Activated naive CD4-positive, alpha-beta T cell treated with anti-CD3 and anti-CD28 coated beads, Interleukin-2, amount 50 U/mL, for 72 hours (primary cell): ENCODE measurements at places on chromosomes 11 and 22. TPM values are rescaled to one million over a fixed set of nuclear protein-coding genes. Genes with fewer than 3 reads are reported as not detected.

- DNase-seq: no peak
These were observed 3.1 kb downstream of the FDX1 start for GRCh38 chr11:110432713-110433392.

GRCh38 chr11:103929170-103929903 lies 107.1 kb upstream of the DDI1 start:
- DNase-seq: no peak

DNA sequence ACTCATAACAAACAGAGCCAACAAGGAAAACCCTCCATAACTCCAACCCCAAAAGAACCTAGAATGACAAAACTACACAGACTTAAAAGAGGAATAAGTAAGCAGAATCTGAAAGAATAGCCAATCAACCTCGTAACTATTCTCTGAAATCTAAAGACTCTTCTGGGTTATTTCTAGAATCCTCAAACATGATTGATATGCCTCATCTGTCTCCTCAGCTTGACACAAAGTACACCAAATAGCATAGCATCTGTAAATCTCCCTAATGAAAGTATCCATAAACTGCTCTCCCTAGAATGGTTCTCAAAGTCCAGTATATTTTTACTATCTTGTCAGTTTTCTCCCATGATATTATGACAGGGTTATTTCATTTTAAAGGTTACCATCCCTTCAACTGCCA lies 195.0 kb downstream of the TTC28 start:
- DNase-seq: no peak

- DNase-seq: no peak
These were observed 581.2 kb downstream of the TBC1D22A start for GRCh38 chr22:47343611-47344010.

GRCh38 chr11:88295028-88295427 lies 42.5 kb downstream of the CTSC start:
- no peak for DNase-seq

- no peak for DNase-seq
These were observed 37.4 kb downstream of the OR2AT4 start for GRCh38 chr11:75059299-75059698.

DNA sequence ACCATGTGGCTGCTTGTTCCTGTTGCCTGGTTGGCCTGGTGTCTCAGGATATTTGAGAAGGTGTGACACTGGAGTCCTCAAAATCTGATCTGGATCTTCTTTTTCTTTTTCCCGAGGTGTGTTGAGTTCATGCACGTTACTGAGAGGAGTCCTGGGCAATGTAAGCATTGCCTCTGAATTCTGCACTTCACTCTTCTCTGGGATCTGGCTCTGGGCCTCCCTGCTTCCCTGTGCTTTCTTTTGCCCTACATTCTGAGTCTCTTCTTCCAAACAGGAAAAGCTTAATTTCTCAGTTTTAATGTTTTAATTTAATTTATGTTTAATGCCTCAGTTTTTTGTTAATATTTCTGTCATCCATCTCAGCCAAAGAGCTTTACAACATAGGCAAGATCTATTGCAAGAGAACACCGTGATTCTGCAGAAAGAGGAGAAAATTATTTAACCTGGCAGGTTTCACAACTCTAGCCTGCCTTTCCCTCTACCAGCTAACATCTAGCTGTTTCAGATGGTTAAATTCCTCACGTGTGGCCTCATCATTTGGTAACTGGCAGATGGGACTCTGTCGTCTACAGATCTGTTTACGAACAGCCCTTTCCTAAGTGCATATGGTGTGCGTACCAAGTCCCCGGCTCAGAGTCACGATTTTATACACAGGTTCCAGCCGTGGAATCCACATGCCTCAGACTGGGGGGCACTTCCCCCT lies 24.7 kb downstream of the LDLRAD3 start:
- no peak for DNase-seq

DNA sequence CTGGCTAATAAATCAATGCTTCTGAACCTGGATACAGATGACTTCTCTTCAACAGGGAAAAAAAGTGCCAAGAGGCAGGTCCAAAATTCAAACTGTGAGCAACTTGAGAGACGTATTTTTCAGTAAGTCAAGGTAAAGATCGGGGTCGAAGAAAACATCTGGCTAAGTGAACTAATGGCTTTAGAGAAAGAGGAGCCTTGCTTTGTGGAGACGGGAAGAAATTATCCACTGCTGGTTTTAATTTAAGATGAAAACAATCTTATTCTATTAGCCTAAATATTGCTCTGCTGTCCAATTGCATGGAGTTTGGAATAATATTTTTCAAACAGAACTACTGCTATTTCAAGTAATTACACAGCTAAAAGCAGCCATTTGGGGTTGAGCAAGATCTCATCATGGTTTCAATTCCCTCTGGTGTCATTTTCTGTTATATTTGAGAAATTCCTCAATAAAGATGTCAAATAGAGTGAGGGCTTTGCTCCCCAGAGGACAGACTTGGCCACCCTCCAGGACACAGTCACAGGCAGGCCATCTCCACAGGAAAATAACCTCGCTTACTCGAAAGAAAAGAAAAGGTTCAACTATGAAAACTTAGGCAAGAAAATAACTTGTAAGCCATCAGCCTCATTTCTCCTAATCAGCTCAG lies 29.8 kb downstream of the SCUBE1 start:
- DNase-seq: no peak

DNA sequence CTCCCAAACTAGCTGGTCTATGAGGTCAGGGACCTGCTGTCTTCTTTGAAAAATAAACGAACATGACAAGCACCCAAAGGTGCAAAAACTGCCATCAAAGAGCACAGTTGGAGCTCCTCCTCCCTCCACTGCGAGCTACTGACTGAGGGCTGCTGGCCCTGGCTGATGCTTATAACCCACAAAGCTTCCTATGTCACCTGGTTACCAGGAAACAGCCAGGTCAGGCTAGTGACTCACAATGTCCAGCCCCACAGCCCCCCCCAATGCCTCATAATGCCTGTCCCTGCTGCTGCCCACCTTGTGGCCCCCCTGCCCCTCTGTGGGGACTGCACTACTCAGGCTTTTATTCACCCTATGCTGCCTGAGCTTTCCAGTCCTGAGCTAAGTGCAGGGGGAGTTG lies at the start of gene DRICH1:
TSS of gene DRICH1 (minus strand) at position 144 of the 400 bp plus-strand sequence. CDS start 298 bp downstream, outside the sequence.
- DNase-seq: no peak

DNA sequence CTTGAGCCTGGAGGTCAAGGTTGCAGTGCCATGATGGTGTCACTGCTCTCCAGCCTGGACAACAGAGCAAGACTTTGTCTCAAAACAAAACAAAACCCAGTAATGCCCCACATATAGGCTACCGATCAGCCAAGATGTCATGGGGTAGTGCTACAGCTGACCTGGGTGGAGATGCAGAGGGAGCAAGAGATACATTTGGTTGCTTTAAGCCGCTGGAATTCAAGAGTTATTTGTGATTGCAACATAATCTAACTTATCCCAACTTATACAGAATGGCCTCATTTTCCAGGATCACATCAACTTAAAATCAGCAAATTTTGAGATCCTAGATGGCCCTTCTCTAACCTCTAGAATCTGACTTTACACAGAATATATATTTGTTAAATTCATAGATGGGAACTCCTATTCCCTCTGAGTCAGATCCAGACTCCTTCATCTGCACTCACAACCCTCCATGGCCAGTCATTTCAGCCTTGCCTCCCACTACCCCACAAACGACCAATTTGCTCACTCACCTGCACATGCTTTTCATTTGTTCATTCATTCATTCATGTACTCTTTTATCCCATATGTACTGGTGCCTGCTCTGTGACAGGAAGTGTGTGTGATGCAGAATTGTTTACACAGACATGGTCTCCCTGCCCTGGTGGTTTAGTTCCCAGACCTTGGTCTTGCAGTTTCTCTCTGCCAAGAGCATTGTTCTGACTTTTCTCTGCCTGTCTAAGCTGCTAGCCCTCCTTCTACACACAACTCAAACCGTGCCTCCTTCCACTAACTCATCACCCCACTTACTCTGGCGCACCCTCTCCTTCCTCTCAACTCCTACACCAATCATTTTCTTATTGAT lies 24.1 kb upstream of the APLNR start:
- DNase-seq: no peak

GRCh38 chr22:44586351-44586990 lies 88.4 kb upstream of the RTL6 start:
- no peak for DNase-seq

GRCh38 chr22:33221568-33221967 lies 163.4 kb upstream of the SYN3 start:
- no peak for DNase-seq

DNA sequence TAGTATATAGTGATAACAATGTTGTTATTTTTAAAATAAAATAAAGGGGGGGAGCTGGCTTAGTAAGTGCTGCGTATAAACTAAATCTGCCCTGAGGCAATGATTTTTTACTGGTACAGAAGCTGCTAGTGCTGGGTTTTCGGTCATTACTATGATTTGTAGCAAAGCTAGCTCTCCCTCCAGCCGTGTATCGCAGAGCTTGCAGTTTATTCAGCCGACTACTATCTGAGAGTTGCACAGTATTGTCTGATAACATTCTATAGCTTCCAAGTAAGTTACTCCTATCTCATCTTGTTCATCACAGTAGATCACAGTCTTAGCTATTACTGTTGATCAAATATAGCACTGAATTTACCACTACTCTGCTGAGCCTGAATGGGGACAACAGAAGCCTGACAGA lies 805.5 kb upstream of the ARHGAP42 start:
- DNase-seq: no peak

DNA sequence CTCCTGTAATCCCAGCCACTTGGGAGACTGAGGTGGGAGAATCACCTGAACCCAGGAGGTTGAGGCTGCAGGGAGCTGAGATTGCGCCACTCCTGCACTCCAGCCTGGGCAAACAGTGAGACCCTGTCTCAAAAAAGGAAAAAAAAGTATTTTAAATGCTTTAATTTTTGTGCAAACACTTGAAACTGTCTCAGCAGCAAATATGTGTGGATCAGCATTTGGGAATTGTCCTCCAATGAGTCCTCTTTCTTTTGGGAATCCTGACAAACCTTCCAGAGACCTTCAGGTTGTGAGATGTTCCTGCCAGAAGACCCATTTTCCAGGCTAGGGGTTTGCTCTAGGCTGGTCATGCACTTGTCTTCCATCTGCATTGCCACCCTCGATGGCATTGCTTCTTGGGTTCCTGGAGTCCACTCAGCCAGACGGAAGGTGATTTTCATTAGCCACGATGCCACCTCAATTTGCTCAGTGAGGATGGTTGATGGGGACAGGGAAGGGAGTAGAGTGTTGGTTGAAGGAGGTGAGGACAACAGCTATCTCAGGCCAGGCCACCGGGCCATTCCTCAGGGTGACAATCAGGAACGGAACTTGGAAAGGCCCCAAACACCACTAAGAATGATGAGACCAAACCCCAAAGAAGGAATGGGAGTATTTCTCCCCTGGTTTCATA lies 55.4 kb downstream of the ST14 start:
- no peak for DNase-seq

DNA sequence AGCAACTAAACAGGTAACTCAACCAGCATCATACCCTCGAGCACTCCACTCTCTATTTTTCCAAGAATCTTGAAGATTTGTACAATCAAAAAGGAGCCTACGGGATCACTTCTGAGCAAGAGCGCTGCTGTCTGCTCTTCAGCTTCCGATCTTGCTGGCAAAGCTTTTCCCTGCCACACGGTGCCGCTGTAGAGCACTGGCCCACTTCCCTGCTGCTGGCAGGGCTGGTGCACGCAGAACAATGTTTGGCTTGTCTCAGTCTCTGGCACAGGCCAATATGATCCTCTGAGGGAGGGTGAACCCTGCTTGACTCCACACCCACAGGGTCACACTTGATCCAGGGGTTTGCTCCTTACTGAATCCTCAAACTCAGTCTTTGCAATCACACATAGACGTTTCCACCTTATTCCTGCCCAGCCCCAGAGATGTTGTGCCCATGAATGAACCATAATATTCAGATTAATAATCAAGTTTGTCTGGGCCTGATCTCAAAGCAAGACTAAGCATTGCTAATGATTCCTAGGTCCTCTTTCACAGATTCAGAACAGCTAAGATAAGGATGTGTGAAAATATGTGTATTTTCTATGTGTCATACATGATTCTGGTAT lies 536.6 kb downstream of the SOX6 start:
- DNase-seq: no peak

DNA sequence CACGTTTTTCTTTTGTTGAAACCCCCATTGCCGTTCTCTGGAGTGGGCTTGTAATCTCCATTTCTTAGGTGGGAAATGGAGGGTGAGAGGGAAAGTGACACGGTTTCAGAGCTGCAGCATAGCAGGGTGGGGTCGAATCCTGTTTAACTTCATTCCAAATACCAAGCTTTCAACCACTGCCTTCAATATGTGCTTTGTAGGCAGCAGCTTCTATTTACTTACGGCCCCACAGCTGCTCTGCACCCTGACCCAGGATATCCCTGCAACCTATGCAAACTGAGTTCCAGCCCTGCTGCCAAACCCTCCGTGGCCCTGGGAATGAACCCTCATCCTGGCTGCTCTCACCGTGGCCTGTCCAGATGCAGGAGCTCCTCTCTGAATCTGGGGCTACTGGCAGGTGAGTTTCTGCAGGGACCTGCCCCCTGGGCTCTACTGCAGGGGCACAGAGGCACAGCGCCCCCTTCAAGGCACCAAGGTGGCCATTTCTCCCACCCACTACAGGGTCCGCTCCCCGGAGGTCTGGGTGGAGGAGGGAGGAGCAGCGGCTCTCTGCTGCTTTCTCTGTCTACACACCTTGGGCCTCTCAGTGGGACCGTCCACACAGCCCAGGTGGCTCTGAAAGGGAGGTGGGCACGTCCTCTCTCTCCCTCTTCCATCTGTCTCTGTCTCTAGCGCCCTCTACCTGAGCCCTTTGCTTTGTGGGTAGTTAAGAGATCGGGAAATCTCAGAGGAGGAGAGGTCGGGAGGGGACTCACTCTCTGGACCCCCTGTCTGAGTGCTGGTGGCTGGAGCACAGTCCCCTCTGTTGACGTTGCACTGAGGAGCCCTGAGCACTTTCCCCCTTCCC lies 279.1 kb downstream of the BRD1 start:
- no peak for DNase-seq

DNA sequence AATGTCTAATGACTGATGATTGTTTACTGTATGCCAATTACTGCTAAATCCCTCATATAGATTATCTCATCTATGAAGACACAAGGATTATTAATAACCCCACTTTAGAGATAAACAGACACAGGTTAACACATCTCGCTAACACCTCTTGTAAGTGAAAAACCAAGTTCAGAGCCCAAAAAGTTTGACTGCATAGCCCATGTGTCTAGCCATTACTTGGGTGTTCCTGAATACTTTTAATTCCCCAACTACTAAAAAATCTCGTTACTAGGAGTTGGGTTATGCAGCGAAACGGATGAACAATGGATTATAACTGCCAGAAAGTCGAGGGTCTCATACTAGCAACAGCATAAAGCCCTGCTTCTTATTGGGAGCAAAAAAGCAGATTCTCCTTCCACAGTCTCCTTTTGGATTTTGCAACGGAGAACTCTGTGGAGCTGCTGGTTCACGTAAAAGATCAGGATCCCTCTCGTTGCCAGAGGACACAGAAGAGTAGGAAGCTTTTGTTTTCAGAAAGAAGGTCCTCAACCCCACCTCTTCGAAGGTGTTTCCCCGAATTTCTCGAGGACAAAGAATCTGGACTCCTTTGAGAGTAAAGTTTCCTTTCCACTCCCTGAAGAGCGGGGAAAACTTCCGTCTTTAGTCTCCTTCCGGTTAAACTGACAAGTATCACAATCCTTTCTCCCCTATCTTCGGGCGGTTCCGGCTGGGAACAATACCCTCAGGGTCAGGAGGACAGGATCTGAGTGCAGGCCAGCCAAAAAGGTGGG lies 979 bp downstream of the ZBED5 start:
- DNase-seq: no peak

GRCh38 chr22:16801088-16801487 lies 24.1 kb downstream of the XKR3 start:
- no peak for DNase-seq

- no peak for DNase-seq
These were observed 37.7 kb upstream of the SPON1 start for GRCh38 chr11:13924801-13925327.

MICALL1 gene
- 13.9 TPM for total RNA-seq

KLHDC7B gene
- total RNA-seq: 2.6 TPM

PATE3 gene
- total RNA-seq: not detected

ISX gene
- total RNA-seq: not detected
